ENCODE measurements at places on chromosomes 6 and 20.

- DNase-seq, result no peak
Observed at GRCh38 chr6:9620263-9620662, 794.6 kb downstream of the TFAP2A start.

DNA sequence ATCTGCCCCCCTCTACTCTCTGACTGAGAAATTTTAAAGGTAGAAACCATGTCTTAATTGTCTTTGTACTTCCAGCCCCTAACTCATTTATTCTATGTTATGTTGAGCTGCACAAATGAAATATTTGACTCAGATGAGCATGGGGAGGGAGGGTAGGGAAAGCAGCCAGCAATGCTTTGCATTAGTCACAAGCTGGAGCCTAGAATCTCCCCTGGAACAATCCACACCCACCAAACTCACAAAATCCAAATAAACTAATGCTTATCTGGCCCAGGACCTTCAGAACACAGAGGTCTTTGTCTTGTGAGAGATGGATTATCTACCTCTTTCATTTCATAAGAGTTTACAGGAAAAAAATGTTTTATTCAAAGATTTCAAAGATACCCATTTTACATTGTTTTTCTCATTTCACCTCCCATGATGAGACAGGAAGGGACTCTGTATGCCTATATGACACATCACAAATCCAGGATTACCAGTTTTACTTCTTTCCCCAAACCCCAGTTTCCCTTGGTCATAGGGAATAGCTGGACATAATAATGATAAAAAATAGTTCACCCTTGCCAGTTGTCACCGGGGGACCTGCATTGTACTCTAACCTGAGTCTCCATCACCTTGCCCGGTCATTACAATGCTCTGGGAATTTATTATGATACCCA, 466.9 kb downstream of the KIF16B start:
- DNase-seq, result no peak

- DNase-seq, result peak; percentile 57
Observed at GRCh38 chr20:31894980-31895675, 24.7 kb downstream of the TTLL9 start.

DNA sequence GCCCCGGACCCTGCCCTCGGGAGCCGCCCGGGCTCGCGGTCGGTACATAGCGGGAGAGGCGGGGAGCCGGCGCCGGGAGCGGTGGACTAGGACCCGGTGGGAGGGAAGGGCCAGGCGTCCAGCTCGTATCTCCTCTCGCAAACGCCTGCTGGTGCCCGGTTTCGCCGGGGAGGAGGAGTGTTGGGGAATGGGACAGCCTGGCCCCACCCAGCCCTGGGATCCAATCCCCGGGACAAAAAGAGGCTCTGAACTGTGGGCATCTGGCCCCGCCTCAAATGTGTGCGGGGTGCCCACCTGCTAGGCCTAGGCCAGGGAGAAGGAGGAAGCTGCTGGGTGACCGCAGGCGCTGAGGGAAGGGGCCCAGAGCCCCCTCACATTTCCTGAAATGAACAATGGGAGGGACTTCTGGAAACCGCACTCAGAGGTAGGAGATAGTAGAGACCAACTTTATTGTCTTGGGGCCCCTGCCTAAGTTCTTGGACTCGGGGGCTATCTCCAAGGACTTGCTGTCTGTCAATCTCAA, at the start of gene KCNK17:
Gene KCNK17 (minus strand): TSS at position 147 of the 523 bp plus-strand sequence. CDS start 99 bp downstream, at position 48.
- DNase-seq, result no peak

DNA sequence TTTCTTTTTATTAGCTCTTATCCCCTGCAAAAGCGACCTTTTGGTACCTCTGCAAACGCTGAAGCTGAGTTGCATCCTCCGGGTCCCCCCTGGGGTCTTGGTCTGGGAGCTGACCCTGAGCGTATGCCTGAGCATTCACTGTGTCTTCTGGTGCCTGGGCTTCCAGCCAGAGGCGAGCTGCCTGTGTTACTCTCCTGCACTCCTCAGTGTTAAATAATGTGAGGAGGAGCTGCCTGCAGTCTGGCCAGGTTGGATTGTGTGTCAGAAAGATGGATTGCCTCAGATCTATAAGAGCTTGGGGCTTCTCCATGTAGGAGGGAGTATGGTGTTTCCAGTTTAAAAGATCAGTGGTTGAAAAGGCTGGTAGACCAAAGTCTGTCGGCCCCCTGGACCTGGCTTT, 8.7 kb upstream of the GMPR start:
- DNase-seq, result no peak

GRCh38 chr6:5498579-5498899, 237.2 kb downstream of the FARS2 start:
- no peak for DNase-seq

DNA sequence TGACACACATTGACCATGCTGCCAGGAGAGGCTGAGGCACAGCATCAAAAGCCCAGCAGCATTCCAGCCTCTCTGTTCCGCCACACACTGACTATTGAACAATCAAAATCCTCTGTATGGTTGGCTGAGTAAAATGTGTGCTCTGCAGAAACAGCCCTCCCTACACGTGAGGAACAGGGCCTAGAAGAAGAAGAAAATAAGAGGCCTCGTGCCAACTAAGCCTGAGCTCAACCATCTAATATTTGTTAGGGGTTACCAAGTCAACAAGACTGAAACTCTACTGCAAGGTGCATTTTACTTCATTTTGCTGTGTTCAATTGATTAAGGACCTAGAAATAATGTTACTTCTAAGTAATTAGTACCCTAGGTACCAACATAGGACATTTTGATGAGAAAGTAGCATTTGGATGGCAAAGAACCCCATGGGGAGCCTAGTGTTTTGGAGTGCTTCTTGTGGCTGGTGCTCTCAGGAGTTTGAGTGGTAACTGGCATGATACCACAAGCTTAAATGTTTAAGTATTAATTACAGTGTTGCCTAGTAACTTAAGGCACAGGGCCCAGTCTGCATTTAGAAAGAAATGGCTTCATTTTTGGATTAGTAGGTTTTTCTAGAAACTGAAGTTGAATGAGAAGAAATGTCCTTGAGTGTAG, 146.6 kb upstream of the PLN start:
- DNase-seq, result no peak

GRCh38 chr6:42316981-42317380, 99.3 kb upstream of the MRPS10 start:
- DNase-seq, result no peak

- no peak for DNase-seq
Observed at GRCh38 chr20:44463466-44463865, 12.2 kb upstream of the TTPAL start.

DNA sequence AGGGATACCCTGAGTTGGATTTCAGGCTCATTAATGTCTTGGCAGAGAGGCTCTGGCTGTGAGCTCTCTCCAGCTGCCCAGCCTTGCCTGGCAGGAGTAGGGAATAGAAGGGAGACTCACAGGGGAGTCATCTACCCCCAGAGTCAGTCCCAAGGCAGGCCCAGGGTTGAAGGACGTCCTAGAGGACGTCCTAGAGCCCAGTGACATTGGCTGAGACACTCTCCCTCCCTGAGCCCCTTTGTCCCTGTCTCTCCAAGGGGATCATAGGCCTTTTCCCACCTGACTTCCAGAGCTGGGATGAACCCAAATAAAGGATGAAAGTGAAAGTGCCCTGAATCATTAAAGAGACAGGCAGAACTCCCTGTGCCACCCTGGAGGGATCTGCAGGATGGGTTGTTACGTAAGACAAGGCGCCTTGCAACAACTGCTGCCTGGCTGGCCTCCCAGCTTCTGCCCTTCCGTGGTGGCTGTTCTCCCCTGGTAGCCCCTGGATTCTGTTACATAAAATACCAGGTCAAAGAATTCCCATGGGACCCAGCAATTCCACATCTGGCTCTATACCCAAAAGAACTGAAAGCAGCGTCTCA, 53.6 kb upstream of the SIRPA start:
- DNase-seq, result no peak

- no peak for DNase-seq
Observed at GRCh38 chr6:29558439-29559079, 973 bp downstream of the UBD start.

DNA sequence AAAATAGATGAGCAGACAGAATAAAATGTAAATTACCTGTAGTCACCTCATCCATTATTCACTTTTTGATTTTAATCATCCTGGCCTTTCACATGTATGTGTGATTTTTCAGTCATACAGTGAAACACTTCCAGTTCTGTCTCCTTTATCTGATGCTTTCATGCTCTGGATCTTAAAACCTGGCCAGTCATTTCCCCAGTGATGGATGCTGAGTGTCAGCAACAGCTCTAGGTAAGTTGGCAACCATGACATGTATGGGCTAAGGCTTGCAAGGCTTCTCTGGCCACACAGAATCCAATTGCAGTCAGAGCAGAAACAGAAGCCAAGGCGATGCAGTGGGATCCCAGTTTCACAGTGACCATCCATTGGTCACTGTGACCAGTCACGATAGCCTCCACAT, 35.8 kb downstream of the FBXO9 start:
- no peak for DNase-seq

DNA sequence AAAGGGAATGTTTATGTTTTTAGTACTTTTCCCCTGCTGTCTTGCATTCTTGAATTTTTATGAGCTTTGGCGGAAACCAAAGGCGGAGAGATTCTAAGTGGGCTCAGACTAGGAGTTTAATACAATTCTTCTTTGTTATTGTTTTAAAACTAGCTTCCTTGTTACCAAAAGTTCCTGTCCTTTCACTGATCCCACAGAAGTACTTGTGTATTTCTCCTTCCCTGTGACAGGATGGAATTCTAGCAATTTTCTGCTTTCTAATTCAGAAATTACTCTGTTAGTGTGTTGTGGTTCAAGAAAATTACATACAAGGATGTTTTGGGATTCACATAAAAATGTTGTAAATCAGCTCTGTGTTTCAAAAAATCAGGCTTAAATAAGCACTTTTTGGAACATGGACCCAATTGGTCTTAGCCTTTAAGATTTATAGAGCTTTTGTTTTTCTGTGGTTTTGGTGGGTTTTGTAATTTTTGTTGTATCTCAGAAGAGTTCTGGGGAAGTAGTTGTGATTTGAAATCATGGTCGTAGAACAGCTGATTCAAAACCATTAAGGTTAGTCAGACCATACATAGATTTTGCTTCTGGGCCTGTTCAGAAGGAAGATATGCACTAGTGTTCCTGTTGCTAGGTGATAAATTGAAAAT, 17.6 kb upstream of the CTAGE9 start:
- no peak for DNase-seq

GRCh38 chr6:29792123-29793035, 35.2 kb upstream of the HLA-G start:
- DNase-seq, result no peak

GRCh38 chr20:22499515-22500166, 84.7 kb downstream of the FOXA2 start:
- DNase-seq, result no peak

DNA sequence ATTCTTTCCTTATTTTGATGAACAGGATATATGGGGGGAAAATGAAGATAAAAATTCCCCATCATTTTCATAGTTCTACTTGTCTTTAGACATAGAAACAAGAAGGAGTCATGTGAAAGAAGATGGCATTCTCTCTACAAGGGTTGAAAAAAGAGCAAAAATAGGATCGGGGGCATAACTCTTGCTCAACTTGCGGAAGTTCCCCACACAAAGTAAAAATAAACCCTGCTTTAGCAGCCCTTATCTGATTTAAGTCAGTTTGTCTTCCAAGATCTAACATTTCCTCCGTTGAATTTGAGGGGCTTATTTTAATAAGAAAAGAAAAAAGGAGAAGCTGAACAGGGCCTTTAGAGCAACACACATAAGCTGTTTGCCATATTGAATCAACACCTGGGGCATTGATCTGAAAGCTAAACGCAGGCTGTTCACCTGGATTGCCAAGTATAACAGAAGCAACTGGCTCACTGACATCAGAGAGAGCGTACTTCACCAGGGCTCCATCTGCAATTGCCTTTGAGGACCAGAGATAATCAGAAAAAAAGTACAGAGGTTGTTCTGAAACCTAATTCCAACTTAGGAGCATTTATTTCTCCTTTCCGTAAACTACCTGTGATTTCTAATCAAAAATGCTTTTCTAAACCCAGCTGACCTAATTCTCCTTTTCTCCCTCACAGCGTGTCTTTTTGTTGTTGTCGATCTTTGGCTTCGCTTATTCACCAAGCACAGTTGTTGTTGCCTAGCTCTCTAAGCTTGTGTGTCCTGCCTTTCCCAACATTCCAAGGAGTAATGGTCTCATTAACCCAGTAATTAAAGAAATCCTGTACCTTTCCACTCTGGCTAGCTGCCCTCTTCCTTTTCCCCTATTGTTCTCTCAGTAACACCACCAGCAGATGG, 568.0 kb downstream of the KIF16B start:
- no peak for DNase-seq

DNA sequence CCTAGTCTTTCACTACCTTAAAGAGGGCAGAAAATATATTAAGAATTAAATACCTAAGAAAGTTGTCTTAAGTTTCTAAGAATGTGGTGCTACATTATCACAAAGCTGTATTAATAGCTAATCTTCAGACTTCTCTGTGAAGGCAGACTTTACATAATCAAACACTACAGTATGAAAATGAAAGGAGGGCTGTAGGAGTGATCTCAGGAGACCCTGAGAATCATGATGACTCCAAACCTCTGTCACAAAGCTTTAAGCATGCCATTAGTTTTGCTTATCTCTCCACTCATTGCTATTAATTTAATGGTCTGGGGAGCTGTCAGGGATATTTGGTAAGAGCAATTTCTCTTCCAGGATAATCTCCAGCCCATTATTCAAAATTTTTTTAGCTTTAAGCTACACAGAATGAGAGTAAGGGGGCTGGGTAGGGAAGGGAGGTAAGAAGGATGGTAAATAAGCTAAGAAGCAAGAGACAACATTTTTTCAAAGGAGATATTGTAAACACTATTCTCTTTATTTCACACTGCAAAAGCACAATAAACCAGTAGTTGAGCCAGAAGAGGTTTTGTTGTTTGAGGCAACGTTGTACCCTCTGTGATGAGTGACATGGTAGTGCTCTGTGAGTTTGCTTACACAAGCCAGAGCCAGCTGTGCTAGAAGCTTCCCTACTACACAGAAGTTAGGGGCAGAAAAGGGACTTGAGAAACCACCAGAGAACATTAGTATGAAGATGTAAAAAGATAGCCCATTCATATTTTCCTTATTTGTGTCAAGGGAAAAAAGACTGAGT, 258.8 kb downstream of the GMDS start:
- DNase-seq, result no peak

GRCh38 chr6:122755901-122756300, 23.6 kb upstream of the FABP7 start:
- DNase-seq, result peak; percentile 80

DNA sequence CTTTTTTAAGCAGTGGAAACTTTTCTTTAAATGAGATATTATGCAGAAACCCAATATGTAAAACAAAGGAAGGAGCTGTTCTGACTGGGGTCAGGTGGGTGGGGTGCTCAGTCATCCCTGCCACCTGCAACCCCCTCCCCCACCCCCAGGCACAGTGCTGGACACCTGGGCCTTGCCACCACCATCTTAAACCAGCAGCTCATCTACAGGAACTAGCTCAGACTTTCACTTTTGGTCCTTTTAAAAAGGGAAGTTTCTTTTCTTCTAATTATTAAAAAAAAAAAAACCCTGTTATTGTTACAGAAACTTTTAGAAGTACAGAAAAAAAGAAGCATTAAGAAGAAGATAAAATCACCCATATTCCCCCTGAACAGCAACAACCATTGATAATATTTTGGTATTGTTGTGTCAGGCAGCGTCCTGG, 37.1 kb downstream of the PPP1R16B start:
- DNase-seq, result no peak

DNA sequence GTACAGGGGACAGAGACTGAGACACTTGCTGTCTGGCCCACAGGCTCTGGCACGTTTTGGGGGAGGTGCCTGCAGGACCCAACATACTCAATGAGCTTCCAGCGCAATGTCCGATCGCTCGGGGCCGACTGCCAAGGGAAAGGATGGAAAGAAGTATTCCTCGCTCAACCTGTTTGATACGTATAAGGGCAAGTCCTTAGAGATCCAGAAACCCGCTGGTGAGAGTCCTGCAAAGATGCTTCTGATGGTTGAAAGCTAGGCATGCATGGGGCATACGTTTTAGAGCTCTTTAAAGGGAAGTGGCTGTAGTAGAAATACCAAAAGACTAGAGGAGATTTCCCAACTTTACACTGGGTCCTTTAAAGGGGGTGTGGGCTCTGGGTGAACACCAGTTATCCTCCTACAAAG, 2.2 kb downstream of the PRRC2A start:
- DNase-seq, result no peak

Data from islet precursor cell (in vitro differentiated cells).